Panc1 (cell line): ENCODE measurements at places on chromosomes 4 and X. TPM values are rescaled to one million over a fixed set of nuclear protein-coding genes. Genes with fewer than 3 reads are reported as not detected.

GYG2 gene
- 0.85 TPM for total RNA-seq

PRDX4 gene
- total RNA-seq, result 106 TPM

UGT2A1 gene
- total RNA-seq, result not detected

RRH gene
- total RNA-seq, result 0.15 TPM

GC gene
- total RNA-seq, result 0.31 TPM

CSAG2 gene
- total RNA-seq, result not detected

SMIM10L2A gene
- 0.36 TPM for total RNA-seq

SLC16A2 gene
- total RNA-seq, result 34.5 TPM

DSPP gene
- not detected for total RNA-seq

DNA sequence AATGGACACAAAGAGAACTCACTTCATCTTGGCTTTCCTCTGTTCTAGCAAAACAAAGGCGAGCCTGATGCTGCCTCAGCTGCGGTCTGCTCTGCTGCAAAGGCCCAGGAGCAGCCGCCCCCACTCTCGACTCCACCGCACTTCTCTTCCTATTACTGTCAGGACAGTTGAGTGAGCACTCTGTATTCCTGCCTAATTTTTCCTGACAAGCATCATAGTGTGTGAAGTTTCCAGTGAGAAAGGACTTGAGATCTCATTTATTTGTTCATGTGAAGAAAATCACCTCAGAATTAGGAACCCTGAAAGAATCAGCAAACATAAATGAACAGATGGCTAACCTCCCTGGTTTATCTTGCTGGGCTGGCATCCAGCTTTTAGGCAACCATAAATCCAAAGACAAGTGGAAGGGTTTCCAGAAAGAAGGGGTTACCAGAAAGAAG, 15.6 kb downstream of the SCARB2 start:
- no peak overlapping the region for H3K27ac ChIP-seq
- no peaks in the 10 kb centered on the region for H3K36me3 ChIP-seq
- H3K4me1 ChIP-seq, result peaks cover 9% of the 10 kb centered on the region; the same call in 1 of the 2 replicates

DNA sequence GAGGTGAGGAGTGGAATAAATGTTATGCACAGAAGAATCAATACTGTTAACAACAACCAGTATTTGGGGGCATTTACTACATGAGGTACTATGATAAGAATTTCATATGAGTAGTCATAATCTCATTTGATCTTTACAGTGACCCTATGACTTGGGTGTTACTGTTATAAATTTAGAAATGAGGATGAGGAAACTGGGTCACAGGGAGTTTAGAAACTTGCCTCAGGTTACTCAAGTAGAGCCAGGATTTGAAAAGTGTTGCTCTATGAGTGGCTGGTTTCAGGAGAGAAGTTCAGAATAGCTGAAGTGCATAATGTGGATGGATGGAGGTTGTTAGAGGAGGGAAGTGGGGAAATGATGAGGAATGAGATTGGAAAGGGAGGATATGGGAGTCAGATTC, 16.6 kb upstream of the DDIT4L start:
- H3K4me1 ChIP-seq, result no peaks in the 10 kb centered on the region
- H3K4me3 ChIP-seq, result no peak overlapping the region
- no peak for DNase-seq
- H3K36me3 ChIP-seq, result no peaks in the 10 kb centered on the region
- H3K27ac ChIP-seq, result no peak overlapping the region

DNA sequence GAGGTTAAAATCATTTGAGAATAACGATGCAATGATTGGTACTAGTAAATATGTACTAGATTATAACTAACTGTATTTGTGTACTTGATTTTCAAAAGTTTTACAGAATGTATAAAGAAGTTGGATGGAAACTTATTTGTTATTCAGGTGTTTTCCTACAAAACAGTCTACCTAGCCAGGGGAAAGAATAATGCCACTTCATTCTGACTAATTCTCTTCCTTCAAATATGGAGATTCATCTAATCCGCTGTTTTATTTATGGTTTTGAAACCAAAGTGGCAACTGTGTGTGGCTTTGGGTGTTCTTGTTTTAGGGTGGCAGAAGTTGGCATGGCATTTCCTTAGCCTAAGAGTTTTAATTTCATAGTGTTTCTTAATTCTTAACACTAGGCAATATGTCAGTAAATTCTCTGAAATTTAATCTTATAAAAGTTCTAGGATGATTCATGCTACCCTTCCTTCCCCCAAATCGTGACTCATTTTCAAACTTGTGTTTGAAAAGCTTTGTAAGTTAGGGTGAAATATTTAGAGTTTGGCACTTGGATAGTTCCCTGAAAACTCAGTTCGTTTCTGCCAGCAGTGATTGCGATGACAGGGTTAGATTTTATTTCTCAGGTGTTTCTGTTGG, 62.6 kb downstream of the DCLK2 start:
- H3K4me3 ChIP-seq, result peak overlapping the region; percentile 13; the same call in 1 of the 2 replicates
- H3K36me3 ChIP-seq, result no peaks in the 10 kb centered on the region; the same call in 1 of the 2 replicates
- H3K27me3 ChIP-seq, result no peaks in the 10 kb centered on the region
- peak overlapping the region; percentile 44 for H3K27ac ChIP-seq
- DNase-seq, result no peak

- no peaks in the 10 kb centered on the region for H3K36me3 ChIP-seq
- no peak overlapping the region for H3K4me3 ChIP-seq
- H3K27me3 ChIP-seq, result no peaks in the 10 kb centered on the region
- H3K4me1 ChIP-seq, result no peaks in the 10 kb centered on the region
Observed at GRCh38 chr4:88352062-88352740, 26.5 kb upstream of the HERC6 start.

DNA sequence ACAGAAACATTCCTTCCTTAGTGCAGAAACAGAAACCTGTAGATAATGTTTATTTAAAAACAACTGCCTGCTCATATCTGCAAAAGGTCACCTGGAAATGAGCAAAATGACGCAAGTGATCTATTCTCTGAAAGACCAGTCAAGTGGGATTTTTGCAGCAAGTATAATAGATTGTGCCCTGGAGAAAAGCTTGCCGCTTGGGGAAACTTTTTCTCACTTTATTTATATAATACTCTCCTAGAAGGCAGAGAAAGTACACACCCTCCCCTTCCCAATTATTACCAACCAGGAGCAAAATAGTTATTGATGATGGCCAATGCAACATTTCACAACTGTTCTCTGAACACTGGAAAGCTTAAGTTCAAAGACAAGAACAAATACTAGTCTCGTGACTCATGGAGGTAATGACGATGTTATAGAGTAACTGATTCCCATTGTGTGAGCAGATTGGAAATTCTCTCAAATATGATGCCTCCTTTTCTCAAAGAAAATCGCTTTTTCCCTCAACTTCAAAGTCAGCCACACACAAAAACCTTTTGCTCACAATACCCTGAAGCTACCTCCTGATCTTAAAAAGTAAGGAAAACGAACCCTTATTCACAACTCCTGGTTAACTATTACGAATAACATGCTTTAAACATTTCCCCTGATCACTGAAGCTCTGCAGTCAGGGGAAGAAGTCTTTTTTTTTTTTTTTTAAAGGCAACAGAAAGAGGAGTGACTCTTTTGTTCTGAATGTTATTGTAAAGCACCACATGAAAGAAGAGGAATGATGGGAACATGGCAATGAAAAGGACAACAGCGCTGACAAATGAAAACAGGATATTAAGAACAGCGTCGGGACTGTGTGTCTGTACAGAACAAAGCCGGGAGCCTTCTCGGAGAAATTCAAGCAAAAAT, 41.0 kb downstream of the MID1 start:
- no peaks in the 10 kb centered on the region for H3K27me3 ChIP-seq
- peak overlapping the region; percentile 87 for H3K27ac ChIP-seq
- peaks cover 14% of the 10 kb centered on the region for H3K4me1 ChIP-seq
- no peaks in the 10 kb centered on the region for H3K36me3 ChIP-seq

DNA sequence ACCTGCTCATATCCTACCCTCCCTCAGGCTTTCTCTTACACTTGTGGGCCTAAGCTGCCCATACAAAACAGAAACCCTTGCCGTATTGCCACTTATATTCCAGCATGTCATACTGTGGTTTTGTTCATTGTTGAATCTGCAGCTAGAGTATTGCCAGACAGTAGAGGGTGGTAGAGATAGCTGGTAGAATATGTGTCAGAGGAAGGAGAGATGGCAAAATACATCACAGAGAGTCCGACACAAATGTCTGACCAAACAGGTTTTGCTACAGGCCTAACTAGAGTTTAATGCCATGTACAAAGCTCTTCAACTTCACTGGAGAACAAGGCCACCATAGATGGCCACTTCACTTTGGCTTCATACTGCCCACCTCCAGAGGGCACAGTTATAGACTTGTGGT, 160.1 kb downstream of the EFHC2 start:
- no peaks in the 10 kb centered on the region for H3K36me3 ChIP-seq
- no peaks in the 10 kb centered on the region for H3K4me1 ChIP-seq
- DNase-seq, result no peak
- no peaks in the 10 kb centered on the region for H3K27me3 ChIP-seq
- no peak overlapping the region for H3K4me3 ChIP-seq

DNA sequence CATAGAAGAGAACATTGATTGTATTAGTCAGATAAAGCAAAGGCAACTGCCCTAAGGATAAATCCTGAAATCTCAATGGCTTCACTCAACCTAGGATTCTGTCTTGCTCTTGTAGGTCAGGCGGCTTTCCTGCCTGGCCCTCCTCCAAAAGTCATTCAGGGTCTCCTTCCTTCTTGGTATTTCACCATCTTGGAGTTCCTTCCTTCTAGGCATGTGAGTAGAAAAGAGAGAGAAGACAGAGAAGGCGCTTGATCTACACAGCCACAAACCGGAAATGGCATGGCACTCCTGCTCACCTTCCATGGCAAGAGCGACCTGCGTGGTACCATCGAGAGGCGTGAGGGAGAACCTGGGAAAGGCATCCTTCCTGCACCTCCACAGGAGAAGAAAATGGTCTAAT, 45.3 kb upstream of the HELT start:
- H3K36me3 ChIP-seq, result no peaks in the 10 kb centered on the region
- H3K27me3 ChIP-seq, result no peaks in the 10 kb centered on the region; the same call in 1 of the 2 replicates
- H3K27ac ChIP-seq, result no peak overlapping the region
- H3K4me1 ChIP-seq, result no peaks in the 10 kb centered on the region
- no peak overlapping the region for H3K4me3 ChIP-seq

DNA sequence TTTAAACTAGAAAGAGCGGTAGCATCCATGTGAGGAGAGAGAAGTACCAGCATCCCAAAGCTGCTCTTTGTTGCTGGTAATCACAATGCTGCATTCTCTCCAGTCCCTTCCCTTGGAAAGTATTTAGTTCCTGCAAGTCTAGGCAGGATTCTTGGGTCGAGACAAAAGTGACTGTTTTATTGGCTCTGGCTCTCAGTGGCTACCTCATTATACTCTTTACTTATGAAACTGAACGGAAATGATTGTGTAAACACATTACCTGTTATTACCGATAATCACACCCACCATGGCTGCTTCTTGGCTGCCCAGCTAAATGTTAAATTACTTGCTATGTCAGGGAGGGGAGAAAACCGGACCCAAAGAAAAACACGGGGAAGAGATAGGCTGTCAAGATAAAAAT, 26.2 kb downstream of the ATXN3L start:
- no peak for DNase-seq
- H3K36me3 ChIP-seq, result no peaks in the 10 kb centered on the region
- H3K4me3 ChIP-seq, result no peak overlapping the region
- H3K27ac ChIP-seq, result peak overlapping the region; percentile 39
- no peaks in the 10 kb centered on the region for H3K4me1 ChIP-seq
- H3K27me3 ChIP-seq, result no peaks in the 10 kb centered on the region

- no peak for DNase-seq
- no peaks in the 10 kb centered on the region for H3K36me3 ChIP-seq
Observed at GRCh38 chr4:171629182-171629581, 184.0 kb upstream of the GALNTL6 start.

DNA sequence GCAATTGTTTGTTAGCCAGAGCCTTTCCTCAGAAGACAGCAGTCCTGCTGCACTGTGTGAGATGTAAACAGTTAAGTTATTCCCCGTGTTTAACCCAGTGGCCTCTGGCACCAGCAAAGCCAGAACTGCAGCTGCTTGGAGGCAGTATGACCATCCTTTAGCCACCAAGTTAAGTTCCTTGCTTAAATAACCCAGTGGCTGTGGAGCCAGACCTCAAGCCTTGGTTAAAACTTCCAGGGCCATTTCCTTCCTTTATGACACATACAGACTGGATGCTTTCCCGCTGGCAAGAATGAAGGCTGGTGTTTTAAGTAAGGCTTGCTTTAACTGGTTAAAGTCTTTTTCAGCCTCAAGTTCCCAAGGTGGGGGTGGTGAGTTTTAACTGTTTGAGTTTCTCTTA, 379.8 kb downstream of the DCAF12L2 start:
- no peaks in the 10 kb centered on the region for H3K4me1 ChIP-seq
- H3K36me3 ChIP-seq, result no peaks in the 10 kb centered on the region
- no peaks in the 10 kb centered on the region for H3K27me3 ChIP-seq
- no peak for DNase-seq

GRCh38 chrX:107625739-107626138, 2.6 kb upstream of the PRPS1 start:
- H3K4me3 ChIP-seq, result no peak overlapping the region
- no peak for DNase-seq
- no peaks in the 10 kb centered on the region for H3K27me3 ChIP-seq

- no peaks in the 10 kb centered on the region for H3K27me3 ChIP-seq
- H3K4me1 ChIP-seq, result no peaks in the 10 kb centered on the region
- no peaks in the 10 kb centered on the region for H3K36me3 ChIP-seq
- H3K27ac ChIP-seq, result no peak overlapping the region
- no peak overlapping the region for H3K4me3 ChIP-seq
Observed at GRCh38 chr4:55754754-55755350, 64.7 kb upstream of the EXOC1L start.

- H3K4me3 ChIP-seq, result no peak overlapping the region
- H3K36me3 ChIP-seq, result no peaks in the 10 kb centered on the region
- no peak overlapping the region for H3K27ac ChIP-seq
- H3K27me3 ChIP-seq, result no peaks in the 10 kb centered on the region
Observed at GRCh38 chr4:57501720-57502119, 391.5 kb upstream of the IGFBP7 start.

- no peak overlapping the region for H3K4me3 ChIP-seq
- H3K27me3 ChIP-seq, result no peaks in the 10 kb centered on the region
- peak overlapping the region; percentile 44; the same call in 1 of the 2 replicates for H3K27ac ChIP-seq
- no peaks in the 10 kb centered on the region for H3K4me1 ChIP-seq
- no peak for DNase-seq
- H3K36me3 ChIP-seq, result no peaks in the 10 kb centered on the region
Observed at GRCh38 chr4:83241132-83241531, 43.5 kb downstream of the COQ2 start.

DNA sequence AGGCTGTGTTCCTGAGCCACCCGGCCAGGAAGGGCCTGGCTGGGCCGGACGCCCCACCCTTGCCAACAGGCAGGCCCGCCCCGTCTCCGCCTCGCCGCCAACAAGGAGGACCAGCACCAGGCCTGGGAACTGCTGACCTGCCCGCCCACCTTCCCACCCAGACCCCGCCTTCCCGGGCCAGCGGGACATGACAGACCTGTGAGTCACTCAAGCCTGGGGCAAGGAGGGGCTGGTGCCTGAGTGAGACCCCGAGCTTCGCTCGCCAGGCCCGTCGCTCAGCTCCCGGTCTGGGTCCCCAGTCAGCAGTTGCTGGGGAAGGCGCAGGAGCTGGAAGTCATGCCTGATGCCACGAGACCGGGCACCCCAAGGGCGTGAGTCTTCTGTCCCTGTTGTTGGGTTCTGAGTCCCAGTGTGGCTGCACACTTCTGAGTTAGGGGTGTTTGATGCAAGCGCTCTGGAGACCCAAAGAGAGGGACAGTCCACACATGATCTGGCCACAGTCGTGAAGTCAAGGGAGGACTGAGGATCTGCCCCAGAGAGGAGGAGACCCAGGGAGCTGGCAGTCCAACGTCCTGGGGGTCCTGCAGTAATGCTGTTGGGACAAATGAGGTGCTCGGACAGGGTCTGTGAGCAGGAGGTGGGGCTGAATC, at the start of gene DNASE1L1:
Gene DNASE1L1 (minus strand): TSS at position 33 of the 650 bp plus-strand sequence. CDS start 3,686 bp downstream, outside the sequence.
- H3K27me3 ChIP-seq, result no peaks in the 10 kb centered on the region
- H3K36me3 ChIP-seq, result no peaks in the 10 kb centered on the region
- no peak for DNase-seq
- peak within 1 kb of the TSS; percentile 88 for H3K4me3 ChIP-seq
- peaks cover 27% of the 10 kb centered on the region for H3K4me1 ChIP-seq
